ENCODE measurements at places on chromosomes 5 and 9.

DNA sequence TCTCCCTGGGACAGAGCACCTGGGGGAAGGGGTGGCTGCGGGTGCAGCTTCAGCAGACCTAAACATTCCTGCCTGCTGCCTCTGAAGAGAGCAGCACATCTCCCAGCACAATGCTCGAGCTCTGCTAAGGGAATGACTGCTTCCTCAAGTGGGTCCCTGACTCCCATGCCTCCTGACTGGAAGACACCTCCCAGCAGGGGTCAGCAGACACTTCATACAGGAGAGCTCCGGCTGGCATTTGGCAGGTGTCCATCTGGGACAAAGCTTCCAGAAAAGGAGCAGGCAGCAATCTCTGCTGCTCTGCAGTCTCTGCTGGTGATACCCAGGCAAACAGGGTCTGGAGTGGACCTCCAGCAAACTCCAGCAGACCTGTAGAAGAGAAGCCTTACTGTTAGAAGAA, 77.2 kb downstream of the SLCO6A1 start:
- no peak for DNase-seq

DNA sequence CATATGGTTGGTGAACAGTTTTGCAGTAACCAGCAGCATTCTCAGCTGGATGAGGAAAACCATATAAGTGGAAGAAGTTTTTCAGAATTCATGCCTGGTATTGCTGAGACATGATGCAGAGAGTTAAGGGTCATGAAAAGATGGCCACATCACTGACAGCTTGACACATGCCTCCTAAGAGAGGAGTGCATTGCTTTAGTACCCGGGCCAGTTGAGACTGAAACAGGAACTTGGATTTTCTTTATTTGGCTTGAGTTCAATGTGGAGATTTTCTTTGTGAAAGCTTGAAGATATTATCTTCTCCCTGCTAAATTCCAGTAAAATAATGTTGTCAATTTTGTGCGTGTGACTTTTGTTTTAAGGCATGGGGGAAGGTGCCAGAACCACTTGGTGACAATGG, 35.8 kb downstream of the HACD4 start:
- DNase-seq = no peak

- DNase-seq = no peak
Measured at GRCh38 chr9:12705738-12706391, 12.7 kb downstream of the TYRP1 start.

- no peak for DNase-seq
Measured at GRCh38 chr5:180816608-180817534, 14.3 kb upstream of the MGAT1 start.

GRCh38 chr9:121690316-121690715, 38.9 kb downstream of the DAB2IP start:
- DNase-seq = no peak

GRCh38 chr9:100222674-100223073, 123.6 kb downstream of the INVS start:
- DNase-seq = no peak

GRCh38 chr9:68585034-68585761, 44.5 kb upstream of the TMEM252 start:
- DNase-seq = no peak

- DNase-seq = no peak
Measured at GRCh38 chr9:8732367-8733075, 932.9 kb upstream of the DMAC1 start.

DNA sequence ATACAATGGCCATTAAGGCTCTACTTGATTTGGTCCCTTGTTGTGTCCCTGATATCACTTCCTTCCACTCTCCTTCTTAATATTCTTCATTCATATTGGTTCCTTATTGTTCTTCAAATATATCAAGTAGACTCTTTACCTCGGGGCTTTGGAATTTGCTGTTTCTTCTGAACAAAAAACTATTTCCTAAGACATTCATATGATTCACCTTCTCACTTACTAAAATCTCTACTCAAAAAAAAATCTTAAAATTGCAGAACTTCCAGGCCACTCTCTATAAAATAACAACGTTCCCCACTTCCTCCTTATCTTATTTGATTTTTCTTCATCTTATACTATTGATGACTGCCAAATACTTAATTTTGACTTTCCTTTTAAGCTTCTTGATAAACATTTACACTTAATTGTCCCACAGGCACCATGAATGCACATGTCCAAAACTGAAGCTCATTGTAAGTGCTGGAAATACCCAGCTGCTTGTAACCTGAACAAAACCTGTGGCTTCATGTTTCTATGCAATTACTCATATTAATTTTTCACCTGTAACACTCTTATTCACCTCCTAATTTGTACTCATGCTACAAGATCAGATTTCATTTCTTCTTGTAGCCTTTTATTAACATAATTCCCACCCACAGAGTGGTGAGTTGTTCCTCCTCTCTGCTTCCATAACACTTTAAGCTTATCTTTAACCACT, 58.4 kb upstream of the NUDT12 start:
- DNase-seq = no peak

- DNase-seq = no peak
Measured at GRCh38 chr9:81108391-81108790, 581.0 kb downstream of the TLE1 start.

DNA sequence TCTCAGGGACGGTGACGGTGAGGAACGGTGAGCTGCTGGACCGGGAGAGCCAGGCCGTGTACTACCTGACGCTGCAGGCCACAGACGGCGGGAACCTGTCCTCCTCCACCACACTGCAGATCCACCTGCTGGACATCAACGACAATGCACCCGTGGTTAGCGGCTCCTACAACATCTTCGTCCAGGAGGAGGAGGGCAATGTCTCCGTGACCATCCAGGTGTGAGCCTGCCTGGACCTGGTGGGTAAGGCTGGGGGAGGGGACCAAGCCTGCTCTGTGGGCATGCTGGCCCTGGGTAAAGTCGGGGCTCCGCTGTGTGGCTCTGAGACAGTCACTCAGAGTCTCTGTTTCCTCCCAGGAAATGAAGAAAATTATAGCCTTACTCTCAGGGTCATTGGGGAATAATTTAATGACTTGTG, 29.3 kb downstream of the CDHR2 start:
- DNase-seq = no peak

- DNase-seq = no peak
Measured at GRCh38 chr5:133390416-133391353, 221.7 kb downstream of the FSTL4 start.

DNA sequence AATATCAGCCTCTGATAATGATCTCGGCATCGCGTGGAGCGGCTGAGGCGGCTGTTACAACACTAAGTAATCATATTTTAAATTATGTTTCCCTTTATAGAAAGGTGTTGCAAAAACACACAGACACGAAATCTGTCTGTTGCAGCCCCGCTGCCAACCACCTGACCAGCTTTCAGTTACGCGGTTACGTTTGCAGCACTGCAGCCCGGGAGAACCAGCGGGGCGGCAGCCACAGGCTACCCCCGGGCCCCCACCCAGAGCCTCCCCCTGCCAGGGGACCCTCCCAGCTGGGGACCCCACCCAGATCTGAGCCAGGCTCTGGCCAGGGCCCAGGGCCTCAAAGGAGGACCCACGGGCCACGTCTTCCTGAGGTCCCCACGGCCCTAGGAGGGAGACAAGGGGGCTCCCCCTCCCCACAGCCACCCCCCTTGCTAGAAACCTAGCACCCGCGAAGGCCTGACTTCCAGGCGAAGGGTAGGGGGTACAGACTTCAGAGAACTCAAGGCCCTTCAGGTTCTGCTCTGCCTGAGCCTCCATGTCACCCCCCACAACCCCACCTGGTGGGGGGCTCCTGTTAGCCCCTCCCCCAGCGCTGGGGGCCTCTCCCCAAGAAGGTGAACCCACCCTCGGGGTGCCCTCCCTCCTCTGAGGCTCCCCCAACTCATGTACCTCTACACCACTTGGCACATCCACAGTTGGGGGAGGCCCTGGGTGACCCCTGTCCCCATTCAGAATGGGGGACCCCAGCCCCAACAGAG, 6.0 kb downstream of the NACC2 start:
- DNase-seq = no peak

DNA sequence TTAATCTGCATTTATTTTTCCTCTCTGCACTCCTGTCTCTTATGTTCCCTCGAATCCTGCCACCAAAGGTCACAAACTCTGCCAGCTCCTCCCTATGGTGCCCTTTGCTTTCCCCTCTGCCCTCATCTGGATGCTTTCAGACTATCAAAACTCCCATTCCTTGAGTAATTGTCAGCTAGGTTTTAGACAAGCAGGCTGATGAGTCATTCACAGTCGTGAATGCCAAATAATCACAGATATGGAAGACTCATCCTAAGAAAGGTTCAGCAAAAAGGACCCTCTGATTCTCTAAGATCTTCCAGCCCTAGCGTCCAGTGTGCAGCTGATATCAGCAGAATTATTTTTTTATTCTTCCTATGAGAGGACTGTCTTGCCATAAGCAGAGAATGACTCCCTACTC, 104.5 kb upstream of the NUDT12 start:
- DNase-seq = no peak

GRCh38 chr9:133881671-133882381, 110.3 kb downstream of the VAV2 start:
- no peak for DNase-seq

GRCh38 chr5:115766608-115767007, 49.9 kb downstream of the CDO1 start:
- DNase-seq = no peak

DNA sequence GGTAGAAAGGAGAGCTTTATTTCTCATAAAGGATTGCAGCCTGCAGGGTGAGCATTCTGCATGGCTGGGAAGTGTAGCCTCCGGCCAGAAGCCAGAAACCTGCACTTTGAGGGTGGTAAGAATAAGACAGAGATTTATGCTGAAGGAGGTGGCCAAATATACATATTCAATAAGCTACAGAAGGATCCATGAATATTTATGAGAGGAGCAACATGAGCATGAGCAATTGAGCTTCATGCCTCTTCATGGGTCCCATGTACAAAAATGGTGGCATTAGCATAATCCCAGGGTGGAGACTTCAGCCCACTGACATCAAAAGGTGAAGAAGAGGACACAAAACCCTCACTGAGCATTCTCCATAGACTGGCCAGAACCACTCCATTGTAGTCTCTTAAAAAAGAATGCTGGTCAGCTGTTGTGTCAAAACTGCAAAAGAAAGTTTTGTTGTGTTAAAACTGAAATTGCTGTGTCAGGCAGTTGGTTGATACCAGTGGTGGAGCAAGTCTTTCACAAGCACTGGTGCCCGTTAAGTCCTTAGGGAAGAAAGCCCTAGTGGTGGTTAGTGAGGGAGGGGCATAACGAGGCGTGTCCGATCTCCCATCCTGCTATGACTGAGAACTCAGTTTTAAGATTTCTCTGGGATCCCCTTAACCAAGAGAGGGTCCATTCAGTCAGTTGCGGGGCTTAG, 160.8 kb upstream of the MAP1B start:
- no peak for DNase-seq

- peak; percentile 78 for DNase-seq
Measured at GRCh38 chr9:136886610-136887597, 588 bp downstream of the TRAF2 start.

- DNase-seq = no peak
Measured at GRCh38 chr9:122562134-122562760, 9.3 kb downstream of the OR1N2 start.

GRCh38 chr5:41067714-41068568, 3.2 kb downstream of the MROH2B start:
- DNase-seq = no peak

DNA sequence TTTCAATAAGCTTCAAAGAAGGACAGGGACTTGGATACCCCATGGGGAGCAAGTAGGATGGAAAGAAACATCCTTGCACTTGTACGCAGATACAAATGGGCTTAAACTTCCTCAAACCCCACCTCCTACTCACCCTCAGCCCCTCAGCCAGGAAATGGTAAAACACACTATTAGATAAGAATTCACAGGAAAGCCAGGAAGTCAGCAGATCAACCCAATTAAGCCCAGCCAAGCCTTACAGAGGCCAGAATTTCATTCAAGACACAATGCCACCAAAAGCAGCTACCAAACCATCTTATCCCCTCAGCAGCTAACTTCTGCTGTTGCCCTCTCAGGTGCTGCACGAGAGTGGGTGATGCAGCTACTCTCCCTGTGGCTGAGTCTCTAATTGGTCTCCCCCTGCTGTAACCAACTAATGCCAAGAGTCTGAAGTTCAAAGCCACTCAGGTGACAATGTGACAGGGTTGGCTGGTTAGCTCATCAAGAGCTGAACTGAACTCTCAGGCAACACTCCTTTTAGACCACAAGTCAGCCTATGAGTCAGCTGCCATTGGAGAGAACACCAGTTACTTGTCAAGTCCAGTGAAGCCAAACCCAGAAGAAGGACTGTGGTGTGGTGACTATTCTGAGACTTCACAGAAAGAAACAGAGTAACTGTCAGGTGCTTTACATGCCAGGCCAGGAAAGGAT, 201.9 kb downstream of the ZNF608 start:
- no peak for DNase-seq

DNA sequence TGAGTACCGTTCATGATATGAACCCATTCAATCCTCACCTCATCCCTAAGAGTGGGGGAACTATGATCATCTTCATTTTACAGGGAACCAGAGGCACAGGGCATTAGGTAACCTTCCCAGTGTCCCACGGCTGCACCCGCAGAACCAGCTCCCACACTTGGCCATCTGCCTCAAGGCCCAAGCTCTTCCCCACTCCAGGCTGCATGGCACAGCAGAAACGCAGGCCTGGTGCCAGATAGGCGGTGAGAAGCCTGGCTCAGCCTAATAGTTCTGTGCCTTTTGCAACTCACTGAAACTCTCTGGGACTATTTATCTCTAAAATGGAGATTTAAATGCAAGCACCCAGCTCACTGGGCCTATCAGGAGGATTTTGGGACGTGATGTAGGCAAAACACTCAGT, 90.8 kb upstream of the ZNF618 start:
- DNase-seq = no peak

DNA sequence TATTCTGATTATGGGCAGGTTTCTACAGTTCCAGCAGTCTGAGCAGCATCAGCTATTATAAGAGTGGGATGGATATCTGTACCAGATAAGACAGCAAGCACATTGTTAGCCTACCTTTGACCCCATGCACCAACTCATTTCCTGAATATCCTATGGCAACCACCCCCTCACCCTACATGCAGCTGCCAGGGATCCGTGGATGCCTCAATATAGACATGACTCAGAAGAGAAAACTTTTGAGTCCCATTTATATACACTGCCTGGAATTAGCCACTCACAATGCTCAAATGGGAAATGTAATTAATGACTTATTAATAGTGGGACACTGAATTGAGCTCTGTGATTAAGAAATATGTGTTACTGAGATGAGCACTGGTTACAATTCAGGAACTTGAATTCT, 124.4 kb downstream of the SSBP2 start:
- no peak for DNase-seq

- DNase-seq = peak; percentile 62
Measured at GRCh38 chr5:149381986-149382338, 2.9 kb upstream of the IL17B start.

GRCh38 chr9:135550344-135550918, 4.5 kb downstream of the OBP2A start:
- DNase-seq = no peak

DNA sequence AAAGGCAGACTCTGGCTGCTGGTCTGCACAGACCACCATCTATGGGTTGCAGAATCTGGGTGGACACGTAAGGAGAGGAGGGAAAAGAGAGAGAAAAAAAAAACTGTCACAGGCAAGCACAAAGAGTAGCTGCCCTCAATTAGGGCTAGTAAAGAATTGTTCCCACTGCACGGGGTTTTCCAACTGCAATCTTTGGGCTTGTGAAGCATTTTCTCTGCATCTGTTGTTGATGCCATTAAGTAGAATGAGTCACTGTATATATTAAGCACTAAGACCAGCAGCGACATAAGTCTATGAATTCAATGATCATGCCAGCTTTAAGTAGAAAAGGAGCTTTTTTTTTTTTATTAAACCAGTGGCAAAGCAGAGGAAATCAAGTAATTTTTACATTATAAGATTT, 40.2 kb downstream of the MED10 start:
- DNase-seq = no peak

GRCh38 chr5:80656425-80656824, 1.6 kb upstream of the DHFR start:
- no peak for DNase-seq

Data from T-helper 1 cell (primary cell).